CD4-positive, alpha-beta T cell (primary cell): ENCODE measurements at places on chromosomes 12 and 14. TPM values are rescaled to one million over a fixed set of nuclear protein-coding genes. Genes with fewer than 3 reads are reported as not detected.

The BCL2L14 gene
- 0.38 TPM for total RNA-seq

The IGF1 gene
- total RNA-seq = not detected

The FLVCR2 gene
- 0.71 TPM for total RNA-seq

The C12orf54 gene
- not detected for total RNA-seq

The YLPM1 gene
- 88.6 TPM for total RNA-seq

The GPR68 gene
- 2.9 TPM for total RNA-seq

The CALCOCO1 gene
- 66.8 TPM for total RNA-seq

The A2ML1 gene
- not detected for total RNA-seq

The ANKS1B gene
- total RNA-seq = 1.1 TPM

The KRT7 gene
- total RNA-seq = not detected

The LIN52 gene
- 5.4 TPM for total RNA-seq

The SLC2A13 gene
- total RNA-seq = 1.6 TPM

The RAD51AP1 gene
- total RNA-seq = 0.45 TPM

- no peak for DNase-seq
Measured at GRCh38 chr12:77993658-77994057, 163.0 kb downstream of the NAV3 start.

- DNase-seq = peak; percentile 67
Measured at GRCh38 chr14:95515596-95516552, 576 bp downstream of the SYNE3 start.

DNA sequence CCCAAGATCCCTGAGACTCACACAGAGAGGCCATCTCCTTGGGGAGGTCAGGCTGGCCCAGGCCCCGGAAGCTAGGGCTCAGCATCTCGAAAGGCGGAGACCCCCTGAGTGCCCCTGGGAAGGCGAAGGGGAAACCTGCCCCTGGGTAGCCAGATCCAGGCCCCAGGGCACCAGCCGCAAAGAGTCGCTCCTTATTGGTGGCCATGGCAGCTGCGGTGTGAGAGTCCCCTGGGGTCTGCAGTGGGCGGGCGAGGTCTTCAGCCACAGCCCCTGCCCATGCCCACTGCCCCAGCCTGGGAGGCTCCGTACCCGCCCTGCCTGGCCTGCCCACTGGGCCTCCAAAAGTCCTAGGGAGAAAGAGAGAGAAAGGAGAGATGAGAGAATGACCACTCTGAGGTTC is 4.7 kb downstream of the RARG start:
- no peak for DNase-seq

- DNase-seq = no peak
Measured at GRCh38 chr14:96261053-96261452, 5.0 kb downstream of the BDKRB1 start.

DNA sequence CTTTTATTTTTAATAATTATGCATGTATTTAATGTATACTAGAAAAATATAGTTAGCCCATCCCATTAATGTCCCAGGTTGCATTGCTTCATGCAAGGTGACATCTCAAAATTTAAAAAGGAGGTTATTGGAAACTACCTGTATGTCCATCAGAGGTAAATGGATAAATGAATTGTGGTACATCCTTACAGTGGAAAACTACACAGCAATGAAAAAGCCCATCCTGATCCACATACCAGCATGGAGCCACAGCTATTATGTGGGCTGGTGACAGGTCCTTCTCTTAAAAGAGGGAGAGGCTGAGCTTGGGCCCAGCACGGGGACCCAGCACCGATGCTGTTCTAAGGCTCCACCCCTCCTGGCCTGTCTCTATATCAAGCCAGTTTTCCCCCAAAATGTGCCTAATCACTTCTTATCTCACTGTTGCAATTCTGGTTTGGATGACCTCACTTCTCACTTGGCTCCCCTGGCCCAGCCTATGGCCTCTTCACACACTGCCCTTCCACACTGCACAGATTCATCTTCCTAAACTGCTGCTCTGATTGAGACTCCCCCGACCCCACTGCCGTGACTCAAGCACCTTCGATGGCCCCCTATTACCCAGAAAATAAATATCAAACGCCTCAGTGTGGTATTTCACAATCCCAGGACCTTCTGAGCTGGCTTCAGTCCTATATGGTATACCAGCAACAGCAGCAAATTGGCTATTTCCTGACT is 97.1 kb upstream of the NCOR2 start:
- DNase-seq = no peak

- no peak for DNase-seq
Measured at GRCh38 chr12:19209661-19210060, 80.1 kb downstream of the PLEKHA5 start.

DNA sequence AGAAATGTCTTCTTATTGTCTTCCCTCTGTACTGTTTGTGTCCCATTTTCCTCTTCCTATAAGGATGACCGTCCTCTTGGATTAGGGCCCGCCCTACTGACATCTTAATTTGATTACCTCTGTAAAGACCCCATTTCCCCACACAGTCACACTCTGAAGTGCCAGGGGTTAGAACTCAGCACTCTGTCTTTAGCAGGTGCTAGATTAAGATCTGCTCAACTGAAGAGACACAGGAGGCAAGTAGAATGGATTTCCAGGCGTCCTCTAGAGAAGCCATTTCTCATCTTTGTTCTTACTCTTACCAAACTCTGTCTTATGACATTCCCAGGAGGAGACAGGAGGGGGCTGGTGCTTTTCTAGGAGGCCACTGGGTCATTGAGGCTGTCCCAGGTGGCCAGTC is 50.8 kb downstream of the VCPKMT start:
- no peak for DNase-seq

DNA sequence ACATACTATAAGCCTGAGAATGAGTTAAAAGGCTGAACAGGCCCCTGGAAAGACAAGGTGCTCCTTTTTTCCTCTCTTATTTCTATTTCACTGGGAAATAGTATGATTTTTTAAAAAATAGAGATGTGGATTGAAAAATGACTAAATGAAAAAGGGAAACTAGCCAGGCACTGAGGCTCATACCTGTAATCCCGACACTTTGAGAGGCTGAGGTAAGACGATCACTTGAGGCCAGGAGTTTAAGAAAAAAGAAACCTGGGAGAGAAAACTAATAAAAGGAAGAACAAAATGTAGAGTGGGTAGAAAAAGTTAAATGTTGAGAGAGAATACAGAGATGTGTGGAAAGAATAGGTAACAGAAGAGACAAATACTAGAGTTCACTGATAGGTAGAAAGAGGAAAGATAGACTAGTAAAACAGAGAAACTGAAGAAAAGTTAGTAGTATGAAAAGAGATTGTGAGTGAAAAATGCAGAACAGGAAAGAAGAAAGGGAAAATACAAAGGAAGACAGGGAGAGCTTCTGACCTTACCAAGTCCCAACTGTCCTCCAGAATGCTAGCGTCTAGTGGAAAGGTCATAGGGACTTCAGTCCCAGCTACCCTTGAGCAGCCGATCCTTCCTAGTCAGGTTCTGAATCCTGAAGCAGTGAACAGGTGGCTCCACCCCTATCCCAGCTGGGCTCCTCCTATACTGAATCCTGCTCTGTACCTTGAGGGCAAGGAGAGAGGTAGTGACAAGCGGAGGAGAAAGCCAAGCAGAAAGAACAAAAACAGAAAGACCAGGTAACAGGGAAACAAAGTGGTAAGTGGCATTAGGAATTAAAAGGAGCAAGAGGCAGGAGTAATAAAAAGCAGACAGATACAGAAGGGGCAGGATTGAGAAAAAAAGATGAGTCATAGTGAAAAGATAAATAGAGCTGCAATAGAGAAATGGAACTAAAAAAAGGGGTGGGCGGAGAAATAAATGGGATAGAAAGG is 7.3 kb downstream of the TMEM116 start:
- no peak for DNase-seq

DNA sequence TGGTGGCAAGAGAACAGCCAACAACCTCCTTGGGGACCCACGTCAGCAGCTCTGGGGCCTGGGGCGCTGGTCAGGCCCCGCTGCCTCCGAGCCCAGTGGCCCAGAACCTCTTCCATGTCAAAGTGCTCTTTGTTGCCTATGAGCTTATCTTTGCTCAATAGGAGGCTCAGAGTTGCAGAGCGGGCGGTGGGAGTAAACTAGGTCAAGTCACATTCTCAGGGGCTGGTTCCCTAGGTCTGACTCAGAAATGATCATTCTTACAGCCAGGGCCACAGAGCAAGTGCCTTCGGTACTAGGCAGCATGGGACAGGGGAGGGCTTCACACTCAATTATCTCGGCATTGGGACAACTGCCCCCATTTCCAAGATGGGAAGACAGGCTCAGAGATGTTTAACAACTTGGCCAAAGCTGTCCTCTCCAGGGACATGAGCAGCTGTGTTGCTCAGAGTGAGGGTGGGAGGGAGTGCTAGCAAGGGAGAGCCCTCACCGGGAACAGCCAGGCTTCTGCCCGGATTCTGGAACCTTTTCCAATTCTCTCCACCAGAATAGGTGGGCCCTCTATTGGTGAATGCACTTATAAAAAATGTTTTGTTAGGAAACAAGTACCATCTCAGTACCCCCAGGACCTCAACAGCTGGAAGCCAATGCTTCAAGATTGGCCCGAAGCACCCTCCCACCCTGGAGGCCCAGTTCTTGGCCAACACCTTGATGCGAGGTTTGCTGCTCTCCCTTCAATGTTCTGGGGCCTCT is 11.9 kb downstream of the SLC25A29 start:
- no peak for DNase-seq

DNA sequence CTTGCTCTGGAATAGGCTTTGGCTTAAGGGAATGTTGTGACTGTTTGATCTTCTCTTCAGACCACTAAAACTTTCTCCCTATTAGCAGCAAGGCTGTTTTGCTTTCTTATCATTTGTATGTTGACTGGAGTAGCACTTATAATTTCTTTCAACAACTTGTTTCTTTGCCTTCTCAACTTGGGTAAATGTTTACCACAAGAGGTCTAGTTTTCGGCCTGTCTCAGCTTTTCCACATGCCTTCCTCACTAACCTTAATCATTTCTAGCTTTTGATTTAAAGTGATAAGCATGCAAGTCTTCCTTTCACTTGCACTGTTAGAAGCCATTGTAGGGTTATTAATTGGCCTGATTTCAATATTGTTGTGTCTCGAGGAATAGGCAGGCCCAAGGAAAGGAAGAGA is 126.7 kb upstream of the AEBP2 start:
- DNase-seq = no peak

- no peak for DNase-seq
Measured at GRCh38 chr14:31893221-31893757, 183.8 kb upstream of the ARHGAP5 start.

DNA sequence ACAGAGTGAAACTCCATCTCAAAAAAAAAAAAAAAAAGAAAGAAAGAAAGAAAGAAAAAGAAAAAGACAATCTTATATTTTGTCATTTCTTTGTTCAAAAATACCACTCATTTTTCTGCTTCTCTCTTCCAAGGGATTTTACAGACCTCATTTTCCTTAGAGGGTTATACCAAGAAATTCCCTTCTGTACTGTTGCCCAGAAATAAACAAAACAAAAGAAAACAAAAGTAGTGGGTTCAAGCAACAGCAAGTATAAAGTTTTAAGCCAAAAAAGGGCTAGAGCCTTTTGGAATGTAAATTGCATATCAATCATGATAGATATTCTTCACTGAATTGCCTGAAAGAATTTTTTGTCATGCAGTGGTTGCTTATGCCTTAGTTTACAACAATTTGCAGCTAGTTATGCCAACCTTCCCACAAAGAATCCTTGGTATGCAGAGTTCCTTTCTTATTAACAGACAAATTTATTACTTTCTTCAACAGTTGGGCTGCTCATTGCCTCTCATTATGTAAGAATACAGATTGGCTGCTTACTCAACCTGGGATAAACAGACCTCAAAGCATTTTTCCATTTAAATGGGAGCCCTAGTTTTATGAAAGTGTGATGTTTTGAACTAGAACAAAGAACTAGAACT is 129.1 kb upstream of the PPFIA2 start:
- no peak for DNase-seq

DNA sequence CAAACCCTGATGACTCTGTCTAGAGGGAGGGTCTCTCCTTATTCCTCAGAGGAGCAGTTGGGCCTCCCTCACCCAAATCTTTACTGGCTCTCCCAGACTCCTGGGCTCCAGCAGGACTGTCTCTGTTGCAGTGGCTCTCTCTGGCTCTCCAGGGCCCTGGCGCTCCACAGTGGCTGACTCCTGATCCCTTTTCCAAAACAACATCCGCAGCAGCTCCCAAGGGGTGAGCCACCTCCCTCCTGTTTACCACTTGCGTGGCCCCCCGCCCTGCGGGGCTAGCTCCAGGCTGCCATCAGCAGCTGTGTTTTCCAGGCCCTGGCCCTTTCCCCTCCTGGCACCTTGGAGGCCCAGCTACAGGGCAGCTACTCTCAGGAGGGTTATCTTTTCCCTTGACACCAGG is 123.5 kb downstream of the CALM1 start:
- DNase-seq = no peak

DNA sequence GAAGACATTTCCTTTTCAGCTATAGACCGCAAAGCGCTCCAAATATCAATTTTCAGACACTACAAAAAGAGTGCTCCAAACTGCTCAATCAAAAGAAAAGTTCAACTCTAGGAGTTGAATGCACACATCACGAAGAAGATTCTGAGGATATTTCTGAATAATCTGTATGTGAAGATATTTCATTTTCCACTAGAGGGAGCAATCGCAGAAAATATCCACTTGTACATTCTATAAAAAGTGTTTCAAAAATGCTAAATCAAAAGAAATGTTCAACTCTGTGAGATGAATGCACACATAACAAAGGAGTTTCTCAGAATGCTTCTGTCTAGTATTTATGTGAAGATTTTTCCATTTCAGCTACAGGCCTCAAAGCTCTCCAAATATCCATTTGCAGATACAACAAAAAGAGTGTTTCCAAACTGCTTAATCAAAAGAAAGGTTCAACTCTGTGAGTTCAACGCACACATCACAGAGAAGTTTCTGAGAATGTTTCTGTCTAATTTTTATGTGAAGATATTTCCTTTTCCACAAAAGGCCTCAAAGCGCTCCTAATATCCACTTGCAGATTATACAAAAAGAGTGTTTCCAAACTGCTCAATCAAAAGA is 643.8 kb upstream of the ALG10B start:
- DNase-seq = no peak

DNA sequence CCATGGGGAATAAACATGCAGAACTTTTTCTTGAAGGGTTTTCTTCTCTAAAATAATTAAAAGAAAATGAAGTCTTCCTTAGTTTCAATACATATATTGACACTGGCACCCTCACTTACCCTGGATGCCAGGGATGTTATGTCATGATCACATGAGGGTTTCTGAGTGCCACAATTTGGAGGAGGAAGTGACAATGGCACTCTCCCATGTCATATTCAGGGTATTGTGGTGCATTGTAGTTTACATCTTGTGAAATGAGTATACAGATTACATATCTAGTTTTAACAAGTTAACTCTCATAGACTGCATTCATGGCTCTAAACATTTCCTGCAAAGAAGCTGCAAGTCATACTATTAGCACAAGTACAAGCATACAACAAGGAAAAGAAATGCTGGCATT is 37.7 kb downstream of the CCDC177 start:
- no peak for DNase-seq

- DNase-seq = no peak
Measured at GRCh38 chr12:62248873-62249272, 11.3 kb upstream of the USP15 start.

GRCh38 chr12:106583242-106584103 is 669 bp downstream of the RFX4 start:
- DNase-seq = no peak

GRCh38 chr12:85057370-85057963 is 21.3 kb downstream of the LRRIQ1 start:
- no peak for DNase-seq

GRCh38 chr12:84464616-84465015 is 448.0 kb downstream of the SLC6A15 start:
- no peak for DNase-seq
